ENCODE measurements at places on chromosomes 5 and 9. TPM values are rescaled to one million over a fixed set of nuclear protein-coding genes. Genes with fewer than 3 reads are reported as not detected.

- no peak for DNase-seq
Observed at GRCh38 chr9:116953271-116953670, 266.2 kb downstream of the TRIM32 start.

DNA sequence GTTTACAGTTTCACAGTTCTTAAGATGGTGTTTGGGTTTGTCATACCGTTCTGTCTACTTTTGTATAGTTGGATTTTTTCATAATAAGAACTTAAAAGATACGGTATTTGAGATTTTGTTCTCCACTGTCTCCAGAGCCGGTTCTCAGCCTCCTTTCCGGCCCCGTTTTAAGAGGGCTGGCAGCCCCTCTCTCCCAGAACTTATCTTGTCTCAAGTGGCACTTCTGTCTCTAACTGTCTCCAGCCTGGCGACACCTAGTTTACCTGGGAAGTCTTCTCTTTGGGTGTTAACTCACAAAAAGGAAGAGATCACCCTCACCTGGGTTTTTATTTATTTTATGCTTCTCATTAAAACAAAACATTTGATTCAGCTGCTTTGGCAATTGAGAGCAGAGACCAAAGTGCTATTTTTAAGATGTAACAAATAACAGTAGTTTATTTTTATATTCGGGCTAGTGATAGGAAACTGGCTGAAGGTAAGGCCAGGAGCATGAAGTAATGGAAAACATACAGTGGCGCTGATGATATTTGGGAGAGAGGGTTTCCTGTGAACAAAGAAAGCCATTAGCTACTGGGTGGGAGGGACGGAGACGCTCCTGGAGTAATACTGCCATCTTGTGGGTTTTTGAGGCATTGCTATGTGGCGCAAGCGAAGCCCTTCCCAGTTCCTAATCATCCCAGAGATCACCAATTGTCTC, 48.3 kb downstream of the ACER2 start:
- peak; percentile 76 for DNase-seq

- no peak for DNase-seq
Observed at GRCh38 chr5:121962958-121963357, 1.2 kb downstream of the SRFBP1 start.

- no peak for DNase-seq
Observed at GRCh38 chr9:94945197-94946144, 219.0 kb downstream of the AOPEP start.

GRCh38 chr9:37083654-37084053, 36.7 kb upstream of the ZCCHC7 start:
- no peak for DNase-seq

- no peak for DNase-seq
Observed at GRCh38 chr5:32018476-32019436, 155.4 kb downstream of the GOLPH3 start.

DNA sequence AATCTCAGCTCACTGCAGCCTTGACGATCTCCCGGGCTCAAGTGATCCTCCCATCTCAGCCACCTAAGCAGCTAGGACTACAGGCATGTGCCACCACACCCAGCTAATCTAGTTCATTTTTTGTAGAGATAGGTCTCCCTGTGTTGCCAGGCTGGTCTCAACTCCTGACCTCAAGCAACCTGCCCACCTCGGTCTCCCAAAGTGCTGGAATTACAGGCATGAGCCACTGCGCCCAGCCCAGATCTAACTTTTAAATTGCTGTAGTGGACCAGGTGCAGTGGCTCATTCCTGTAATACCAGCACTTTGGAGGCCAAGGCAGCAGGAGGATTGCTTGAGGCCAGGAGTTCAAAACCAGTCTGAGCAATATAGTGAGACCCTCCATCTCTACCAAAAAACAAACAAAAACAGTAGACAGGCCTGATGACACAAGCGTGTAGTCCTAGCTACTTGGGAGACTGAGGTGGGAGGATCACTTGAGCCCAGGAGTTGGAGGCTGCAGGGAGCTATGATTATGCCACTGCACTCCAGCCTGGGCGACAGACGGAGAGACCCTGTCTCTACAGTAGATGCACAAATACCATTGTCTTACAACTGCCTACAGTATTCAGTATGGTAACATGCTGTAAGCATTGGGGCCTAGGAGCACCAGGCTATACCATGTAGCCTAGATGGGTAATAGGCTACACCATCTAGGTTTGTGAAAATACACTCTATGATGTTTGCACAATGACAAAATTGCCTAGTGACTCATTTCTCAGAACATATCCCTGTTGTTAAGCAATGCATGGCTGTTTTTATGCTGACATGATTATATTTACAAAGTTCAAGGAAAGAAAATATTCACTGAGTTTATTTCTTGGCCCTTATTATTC, 1.5 kb upstream of the SIT1 start:
- DNase-seq, result no peak

- DNase-seq, result no peak
Observed at GRCh38 chr5:2534251-2534650, 217.2 kb downstream of the IRX2 start.

F12 gene
- 6.0 TPM for total RNA-seq

FAXDC2 gene
- 13.7 TPM for total RNA-seq
